ENCODE measurements at places on chromosomes 1 and 21.

GRCh38 chr1:76330991-76331603 lies 256.6 kb downstream of the ST6GALNAC3 start:
- peak; percentile 29 for DNase-seq

GRCh38 chr1:242876030-242876429 lies 351.5 kb upstream of the PLD5 start:
- DNase-seq, result peak; percentile 31

GRCh38 chr1:205227584-205228013 lies at the start of gene TMCC2:
TSS of gene TMCC2 (plus strand) at chr1:205227946. CDS start at chr1:205228565, 619 bp downstream.
- DNase-seq, result peak; percentile 18

DNA sequence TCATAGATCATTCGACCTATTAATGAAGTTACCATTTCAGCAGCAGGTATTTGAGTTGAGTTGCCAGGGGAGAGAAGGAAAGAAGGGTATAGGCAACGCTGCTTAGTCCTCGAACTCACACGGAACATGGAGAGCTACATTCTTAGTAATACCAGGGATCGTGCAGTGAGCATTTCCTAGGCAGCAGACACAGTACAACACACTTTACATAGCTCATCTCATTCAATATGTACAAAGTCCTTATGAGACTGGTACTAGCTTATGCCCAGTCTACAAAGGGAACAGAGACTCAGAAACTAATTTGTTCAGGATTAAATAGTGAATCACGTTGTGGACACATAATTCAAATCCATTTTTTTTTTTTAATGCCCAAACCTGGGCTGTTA lies 25.6 kb downstream of the IRF2BP2 start:
- DNase-seq, result no peak

DNA sequence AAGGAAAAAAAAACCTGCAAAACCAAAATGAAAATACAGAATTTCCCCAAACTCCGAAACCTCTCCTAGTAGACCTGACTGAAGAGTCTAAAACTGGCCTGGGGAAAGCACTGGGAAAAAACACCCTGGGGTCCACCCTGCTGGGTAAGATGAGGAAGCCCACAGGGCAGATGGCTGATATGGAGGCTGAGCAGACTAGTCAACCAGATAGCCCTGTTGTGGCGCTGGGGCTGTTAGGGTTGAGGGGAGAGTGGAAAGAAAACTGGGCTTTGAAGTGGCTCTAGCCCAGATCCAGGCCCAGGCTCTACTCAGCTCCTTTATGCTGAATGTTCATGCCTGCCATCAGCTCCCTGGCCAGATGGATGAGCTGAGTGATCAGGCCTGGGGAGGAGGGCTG lies 6.8 kb upstream of the SLAMF1 start:
- no peak for DNase-seq

Measured in epithelial cell of prostate (primary cell).